ENCODE measurements at places on chromosomes 5 and 9.
A peak's percentile ranks its signal among the peaks of the same experiment; 100 is the strongest.

DNA sequence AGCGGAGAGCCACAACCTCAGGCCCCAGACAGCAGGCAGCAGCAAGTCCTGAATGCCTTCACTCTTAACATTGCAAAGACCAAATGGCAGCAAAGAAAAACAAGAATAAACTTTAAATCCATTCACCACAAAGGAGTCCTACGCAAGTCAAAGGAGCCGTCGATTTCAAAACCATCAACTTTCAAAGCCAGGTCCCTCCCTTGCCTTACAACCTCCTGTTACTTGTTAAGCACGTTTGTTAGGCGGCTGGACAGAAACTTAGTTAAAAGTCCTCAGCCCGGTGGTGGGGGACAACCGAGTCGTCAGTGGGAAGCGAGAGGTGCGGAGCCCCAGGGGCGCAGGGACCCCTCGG lies 938 bp downstream of the LPAR1 start:
- DNase-seq = no peak

DNA sequence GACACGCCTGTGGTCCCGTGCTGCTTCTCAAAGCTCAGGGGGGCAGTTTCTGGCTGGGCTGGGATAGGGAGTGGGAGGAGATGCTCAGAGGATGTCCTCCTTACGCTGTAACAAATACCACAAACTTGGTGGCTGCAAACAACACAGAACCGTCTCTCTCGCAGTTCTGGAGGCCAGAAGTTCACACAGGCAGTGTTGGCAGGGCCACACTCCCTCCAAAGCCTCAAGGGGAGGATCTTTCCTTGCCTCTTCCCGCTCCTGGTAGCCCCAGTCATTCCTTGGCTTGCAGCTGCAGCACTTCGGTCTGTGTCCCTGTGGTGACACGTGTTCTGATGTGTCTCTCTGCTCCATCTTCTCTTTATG lies 10.4 kb upstream of the ORM1 start:
- DNase-seq = no peak

GRCh38 chr5:72427488-72428437 lies 79.4 kb downstream of the ZNF366 start:
- DNase-seq = no peak

DNA sequence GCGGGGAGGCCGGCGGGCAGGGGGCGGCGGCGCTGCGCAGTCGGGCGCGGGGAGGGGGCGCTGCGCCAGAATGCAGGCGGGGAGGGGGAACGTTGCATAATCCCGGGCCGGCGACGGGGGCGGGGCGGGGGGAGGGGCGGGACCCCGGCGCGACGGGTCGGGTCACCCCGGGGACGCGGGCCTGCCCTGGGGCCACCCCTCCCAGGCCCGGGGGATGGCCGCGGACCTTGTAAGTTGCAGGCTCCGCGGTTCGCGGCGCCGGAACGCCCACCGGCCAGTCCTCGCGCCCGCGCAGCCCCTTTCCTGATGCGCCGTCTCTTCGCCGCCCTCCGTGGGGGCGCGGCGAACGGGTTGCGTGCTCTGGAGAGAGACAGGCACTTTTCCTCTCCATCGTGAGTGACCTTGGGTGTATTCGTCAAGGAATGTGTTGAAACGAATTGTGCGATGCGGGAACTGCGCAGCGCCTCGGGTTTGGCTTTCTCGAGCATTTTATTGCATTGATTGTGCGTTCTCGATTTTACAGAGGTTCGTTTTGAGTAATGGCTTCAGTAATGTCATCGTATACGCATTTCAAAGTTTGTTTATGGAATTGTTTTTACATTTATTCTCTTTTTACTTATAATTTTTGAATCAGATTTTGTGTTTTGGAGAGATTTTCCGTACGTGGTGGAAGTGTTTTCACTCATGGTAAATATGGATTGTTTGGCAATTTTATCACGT lies 802 bp downstream of the SPIN1 start:
- DNase-seq = peak; percentile 49

DNA sequence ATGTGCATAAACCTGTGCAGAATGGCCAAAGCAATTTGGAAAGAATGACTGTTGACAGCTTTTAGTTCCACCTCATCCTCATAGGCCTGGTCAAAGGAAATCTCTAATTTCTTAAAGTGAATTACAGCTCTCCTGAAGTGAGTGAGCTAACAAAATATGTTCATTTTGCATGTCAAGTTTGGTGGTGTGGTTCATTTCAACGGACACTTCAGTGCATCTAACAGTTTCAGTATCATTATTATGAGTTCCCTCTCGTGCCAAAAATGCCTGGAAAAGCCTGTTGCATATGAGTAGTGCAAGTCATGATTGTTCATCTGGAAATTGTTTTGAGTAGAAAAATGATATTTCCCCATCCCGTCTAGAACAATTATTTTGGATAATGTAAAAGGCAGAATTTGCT lies 53.2 kb upstream of the HMHB1 start:
- DNase-seq = no peak

DNA sequence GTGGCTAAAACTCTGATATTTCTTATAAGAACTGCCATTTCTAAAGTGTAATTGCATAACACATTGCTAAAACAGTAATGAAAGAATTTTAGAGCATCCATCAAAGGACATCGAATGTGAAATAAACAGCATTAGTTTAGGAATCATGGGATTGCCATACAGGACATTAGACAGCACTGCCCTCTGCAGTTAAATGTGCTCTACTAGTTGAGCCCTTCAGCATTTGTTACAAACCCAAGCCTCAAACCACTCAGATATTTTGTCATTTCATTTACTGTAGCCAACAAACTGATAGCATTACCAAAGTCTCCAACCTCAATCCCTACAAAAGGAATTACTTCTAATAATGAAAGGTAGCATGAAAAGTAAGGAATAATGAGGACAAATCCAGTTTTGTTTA lies 116.8 kb upstream of the COX7C start:
- no peak for DNase-seq

DNA sequence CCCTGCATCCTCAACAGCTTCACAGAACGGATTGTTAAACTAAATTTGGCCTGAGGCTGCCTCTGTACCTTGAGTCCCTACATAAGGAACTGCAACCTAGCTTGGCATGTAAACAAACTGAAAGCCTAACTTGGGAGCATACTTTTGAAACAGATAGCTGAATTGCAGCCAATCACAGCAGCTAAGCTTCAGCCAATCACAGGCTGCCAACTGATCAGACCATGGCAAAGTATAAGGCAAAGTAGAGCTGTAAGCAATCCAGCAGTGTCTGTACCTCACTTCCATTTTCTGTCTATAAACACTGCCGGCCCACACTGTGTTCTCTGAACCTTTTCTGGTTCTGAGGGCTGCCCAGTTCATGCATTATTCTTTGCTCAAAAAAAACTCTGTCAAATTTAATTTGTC lies 8.9 kb upstream of the ZNF483 start:
- no peak for DNase-seq

DNA sequence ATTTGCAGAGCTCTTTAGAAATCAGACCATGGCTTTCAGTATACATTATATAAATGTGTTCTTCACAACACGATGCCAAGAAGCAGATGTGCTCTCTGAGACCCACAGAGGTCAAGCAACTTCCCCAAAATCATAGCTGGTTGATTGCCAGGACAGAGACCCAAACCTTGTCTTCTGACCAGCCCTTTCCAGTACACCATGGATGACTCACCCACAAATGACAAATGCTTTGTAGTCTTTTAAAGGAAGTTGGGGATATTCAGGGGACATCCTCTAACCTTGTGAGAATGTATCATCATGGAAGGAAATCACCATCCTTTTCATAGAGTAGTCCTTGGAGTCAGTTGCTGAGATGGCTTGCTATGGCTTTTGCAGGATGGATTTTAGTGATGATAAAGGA lies 30.1 kb downstream of the ZNF462 start:
- no peak for DNase-seq

- no peak for DNase-seq
Observed at GRCh38 chr5:42242210-42242609, 181.0 kb upstream of the GHR start.

DNA sequence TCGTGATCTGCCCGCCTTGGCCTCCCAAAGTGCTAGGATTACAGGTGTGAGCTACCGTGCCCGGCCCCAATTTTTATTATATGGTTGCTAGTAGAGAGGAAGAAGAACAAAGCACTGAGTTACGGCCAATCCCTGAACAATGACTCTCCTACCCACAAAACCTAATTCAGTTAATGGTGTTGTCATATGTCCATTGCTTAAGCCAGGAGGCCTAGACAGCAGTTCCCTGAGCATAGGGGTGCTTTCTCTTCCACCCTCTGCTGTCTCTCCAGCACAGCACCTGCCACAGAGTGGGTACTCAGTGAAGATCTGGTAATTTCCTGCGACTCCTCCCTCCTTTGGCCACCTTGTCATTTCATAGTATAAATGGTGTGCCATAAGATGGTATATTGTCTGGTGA lies 21.4 kb upstream of the LTC4S start:
- DNase-seq = no peak

DNA sequence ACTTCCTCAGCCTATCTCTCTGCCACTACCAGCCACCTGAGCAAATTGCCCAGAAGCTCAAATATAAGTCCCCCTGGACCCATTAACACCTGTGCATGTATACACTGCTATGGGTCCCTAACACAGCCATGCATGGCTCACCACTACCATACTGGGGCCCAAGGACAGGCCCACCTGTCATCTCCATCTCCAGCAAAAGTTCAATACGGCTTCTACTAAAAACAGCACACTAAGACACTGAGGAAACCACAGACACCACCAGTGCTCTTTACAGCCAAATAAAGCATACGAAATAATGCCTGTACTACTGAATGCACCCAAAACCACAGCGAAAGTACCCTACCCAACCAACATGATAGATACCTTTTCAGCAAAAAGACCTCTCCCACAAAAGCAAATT lies 85.6 kb upstream of the GHR start:
- no peak for DNase-seq

GRCh38 chr5:179328291-179328690 lies 17.0 kb downstream of the ADAMTS2 start:
- DNase-seq = no peak

- no peak for DNase-seq
Observed at GRCh38 chr5:119435436-119436132, 16.7 kb upstream of the HSD17B4 start.

GRCh38 chr9:111839987-111840386 lies 45.2 kb upstream of the SHOC1 start:
- DNase-seq = no peak

DNA sequence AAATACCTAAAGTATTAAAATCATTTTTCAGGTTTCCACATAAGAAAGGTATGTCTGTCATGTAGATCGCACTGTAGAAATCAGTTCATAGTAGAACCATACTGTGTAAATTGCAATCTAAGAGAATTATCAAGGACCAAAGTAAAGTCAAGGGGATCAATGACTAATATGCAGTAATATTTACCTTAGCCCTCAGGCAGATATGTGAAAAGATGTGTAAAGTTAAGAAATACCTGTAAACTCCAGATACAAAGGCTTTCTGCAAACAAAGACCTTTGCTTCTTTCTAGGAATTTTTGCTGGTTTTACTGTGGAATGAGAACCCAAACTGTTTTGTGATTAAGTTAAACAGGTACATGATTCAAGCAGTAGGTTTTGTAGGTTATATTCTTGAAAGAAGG lies 11.6 kb downstream of the POLK start:
- no peak for DNase-seq

- DNase-seq = no peak
Observed at GRCh38 chr5:181151146-181151545, 3.8 kb downstream of the OR2V2 start.

GRCh38 chr9:98998441-98999151 lies 54.9 kb downstream of the COL15A1 start:
- no peak for DNase-seq

DNA sequence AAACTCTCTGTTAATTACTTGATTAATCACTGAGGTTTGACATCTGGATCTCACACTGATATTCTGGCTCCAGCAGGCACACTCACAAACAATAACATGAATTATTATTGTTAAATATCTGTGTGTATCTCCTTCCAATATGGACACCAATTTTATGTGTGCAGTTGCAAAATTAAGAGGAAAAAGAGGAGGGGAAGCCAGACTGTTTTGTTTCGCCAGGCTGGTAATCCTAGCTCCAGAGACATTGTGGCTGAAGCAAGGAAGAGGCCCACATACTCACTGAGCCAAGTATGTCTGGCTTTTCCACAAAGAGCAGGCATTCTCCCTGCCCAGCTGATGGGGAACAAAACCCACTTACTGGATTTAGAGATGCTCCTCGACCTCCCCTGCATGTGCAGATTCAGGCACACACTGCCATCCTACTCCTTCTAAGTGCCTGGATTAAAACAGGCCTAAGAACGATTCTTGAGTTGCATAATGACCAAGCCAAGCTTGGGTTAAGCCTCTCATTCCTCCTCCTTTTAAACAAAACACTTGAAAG lies 181.9 kb downstream of the ESM1 start:
- DNase-seq = no peak

DNA sequence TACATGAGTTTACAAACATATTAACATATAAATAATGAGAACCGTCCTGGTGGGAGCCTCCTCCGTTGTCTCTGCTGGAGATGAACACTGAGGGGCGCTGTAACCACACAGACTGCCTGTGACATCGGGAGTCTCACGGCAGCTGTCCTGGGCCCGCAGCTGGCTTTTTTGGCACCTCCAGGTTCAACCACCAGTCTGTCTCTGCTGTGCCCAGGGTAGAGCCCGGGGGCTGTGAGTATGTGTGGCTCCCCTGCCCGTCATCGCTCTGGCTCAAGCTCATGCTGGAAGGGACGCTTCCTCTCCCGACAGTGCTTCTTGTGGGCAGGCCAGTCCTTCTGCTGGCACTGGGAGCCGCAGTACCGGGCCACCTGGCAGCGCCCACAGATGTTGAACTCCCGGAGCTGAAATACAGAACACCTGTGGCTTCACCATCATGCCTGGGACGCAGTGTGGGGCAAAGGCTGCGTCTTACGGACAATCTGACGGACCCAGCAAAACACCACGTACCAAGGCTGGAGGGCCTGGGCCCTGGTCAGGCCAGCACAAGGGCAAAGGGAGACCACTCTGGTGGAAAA lies 3.6 kb upstream of the DPH7 start:
- no peak for DNase-seq

DNA sequence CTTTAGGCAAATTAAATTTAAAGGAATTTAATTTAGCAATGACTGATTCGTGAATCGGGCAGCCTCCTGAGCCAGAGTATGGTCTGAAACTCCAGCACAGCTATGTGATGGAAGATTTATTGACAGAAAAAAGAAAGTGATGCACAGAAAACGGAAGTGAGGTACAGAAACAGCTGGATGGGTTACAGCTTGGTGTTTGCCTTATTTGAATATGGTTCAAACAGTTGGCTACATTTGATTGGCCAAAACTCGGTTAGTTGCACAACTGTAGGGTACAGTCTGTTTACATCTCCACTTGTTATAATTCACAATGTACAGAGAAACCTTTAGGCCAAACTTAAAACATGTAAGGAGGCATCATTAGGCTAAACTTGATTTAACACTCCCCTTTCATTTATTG lies 1716.1 kb upstream of the C9orf72 start:
- DNase-seq = no peak

- no peak for DNase-seq
Observed at GRCh38 chr9:98362624-98363252, 107.3 kb upstream of the TBC1D2 start.

- DNase-seq = no peak
Observed at GRCh38 chr5:139611703-139612584, 36.2 kb upstream of the CXXC5 start.
